Suprapubic skin (tissue), 4 donors: ENCODE measurements at places on chromosomes 1 and 21.
A peak's percentile ranks its signal among the peaks of the same experiment; 100 is the strongest.

GRCh38 chr1:94951509-94952208 is 24.7 kb upstream of the CNN3 start:
- H3K36me3 ChIP-seq, result no peaks in the 10 kb centered on the region
- H3K27ac ChIP-seq, result no peak overlapping the region
- no peak for DNase-seq
- no peaks in the 10 kb centered on the region for H3K27me3 ChIP-seq
- H3K4me3 ChIP-seq, result no peak overlapping the region

DNA sequence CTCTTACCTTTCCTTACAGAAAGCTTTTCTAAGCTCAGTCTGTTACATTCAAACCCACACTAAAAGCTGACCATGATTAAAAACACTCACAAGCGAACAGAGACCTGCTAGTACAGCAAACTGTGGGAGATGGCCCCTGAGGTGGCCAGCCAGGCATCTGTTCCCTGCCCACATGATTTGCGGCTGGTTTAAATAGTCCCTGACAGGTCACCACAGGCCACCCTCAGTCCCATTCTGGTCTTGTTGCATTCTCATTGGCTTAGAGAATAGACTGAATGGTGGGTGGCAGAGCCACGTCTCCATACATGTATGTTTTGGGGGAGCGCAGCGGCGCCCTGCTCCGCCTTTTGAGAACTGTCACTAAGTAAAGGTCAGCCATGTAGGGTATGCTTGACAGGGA is 2.3 kb upstream of the ACTA1 start:
- peaks cover 54% of the 10 kb centered on the region for H3K27me3 ChIP-seq
- H3K4me3 ChIP-seq, result no peak overlapping the region
- peaks cover 16% of the 10 kb centered on the region for H3K36me3 ChIP-seq
- no peak for DNase-seq

DNA sequence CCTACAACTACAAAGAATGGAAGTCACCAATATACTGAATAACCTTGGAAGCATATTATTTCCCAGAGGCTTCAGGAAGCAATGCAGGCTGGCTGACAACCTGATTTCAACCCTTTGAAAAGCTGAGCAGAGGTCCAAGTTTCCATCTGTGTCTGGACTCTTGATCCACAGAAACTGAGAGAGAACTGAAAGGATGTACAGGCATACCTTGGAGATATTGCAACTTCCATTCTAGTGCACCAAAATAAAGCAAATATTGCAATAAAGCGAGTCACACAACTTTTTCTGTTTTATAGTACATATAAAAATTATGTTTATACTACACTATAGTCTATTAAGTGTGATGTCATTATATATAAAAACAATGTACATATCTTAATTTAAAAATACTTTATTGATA is 85.3 kb downstream of the TYW3 start:
- DNase-seq, result no peak
- H3K4me3 ChIP-seq, result no peak overlapping the region
- H3K36me3 ChIP-seq, result no peaks in the 10 kb centered on the region
- H3K27me3 ChIP-seq, result no peaks in the 10 kb centered on the region

DNA sequence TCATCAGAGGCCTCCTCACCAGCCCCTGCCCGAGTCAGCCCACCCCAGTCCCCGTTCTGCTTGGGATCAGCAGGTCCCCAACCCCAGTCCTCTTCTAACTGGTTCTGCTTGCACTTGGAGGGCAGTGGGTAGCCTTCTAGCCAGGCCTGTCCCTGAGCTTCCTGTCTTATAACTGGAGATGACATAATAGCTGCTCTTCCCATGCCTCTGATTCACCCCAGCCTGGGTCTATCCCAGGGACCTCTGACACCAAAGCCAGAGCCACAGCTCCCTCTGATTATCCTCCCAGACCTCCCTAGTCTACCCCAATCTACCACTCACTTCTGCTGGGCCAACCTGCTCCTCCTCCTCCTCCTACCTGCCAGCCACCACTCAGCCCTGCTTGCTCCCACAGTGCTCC is 31.4 kb downstream of the IQGAP3 start:
- no peaks in the 10 kb centered on the region for H3K4me1 ChIP-seq
- H3K4me3 ChIP-seq, result no peak overlapping the region
- H3K27me3 ChIP-seq, result no peaks in the 10 kb centered on the region
- no peaks in the 10 kb centered on the region for H3K36me3 ChIP-seq
- DNase-seq, result no peak

DNA sequence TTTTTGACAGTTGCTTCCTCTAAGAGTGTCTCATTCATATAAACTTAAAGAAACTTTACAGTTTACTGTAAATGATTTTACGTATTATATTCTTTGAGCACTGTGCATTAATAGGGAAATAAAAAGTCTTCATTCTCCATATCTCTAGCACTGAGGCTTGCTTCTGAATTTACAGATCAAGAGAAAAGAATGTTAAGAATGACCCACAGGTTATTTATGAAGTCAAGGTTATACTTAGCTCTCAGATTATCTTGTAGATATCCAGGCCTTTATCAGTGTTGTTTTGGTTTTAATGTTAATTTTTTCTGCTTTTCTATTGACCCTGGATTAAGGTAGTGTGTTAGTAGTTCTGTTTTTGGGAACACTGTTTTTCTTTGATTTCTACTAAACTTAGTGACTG is 91.4 kb downstream of the GPR161 start:
- DNase-seq, result no peak
- H3K27ac ChIP-seq, result no peak overlapping the region
- no peak overlapping the region for H3K4me3 ChIP-seq
- H3K4me1 ChIP-seq, result no peaks in the 10 kb centered on the region
- peaks cover 24% of the 10 kb centered on the region for H3K36me3 ChIP-seq

GRCh38 chr1:109579491-109579890 is 31.1 kb downstream of the GNAI3 start:
- H3K4me3 ChIP-seq, result no peak overlapping the region
- DNase-seq, result no peak
- peaks cover 80% of the 10 kb centered on the region for H3K36me3 ChIP-seq
- H3K4me1 ChIP-seq, result no peaks in the 10 kb centered on the region

GRCh38 chr1:31155216-31155806 is 84.4 kb downstream of the NKAIN1 start:
- peak overlapping the region; percentile 70 for H3K4me3 ChIP-seq
- no peaks in the 10 kb centered on the region for H3K27me3 ChIP-seq
- H3K4me1 ChIP-seq, result peaks cover 20% of the 10 kb centered on the region

GRCh38 chr1:28933918-28934317 is 19.5 kb downstream of the EPB41 start:
- no peak overlapping the region for H3K27ac ChIP-seq
- no peak for DNase-seq
- no peak overlapping the region for H3K4me3 ChIP-seq
- H3K27me3 ChIP-seq, result no peaks in the 10 kb centered on the region

DNA sequence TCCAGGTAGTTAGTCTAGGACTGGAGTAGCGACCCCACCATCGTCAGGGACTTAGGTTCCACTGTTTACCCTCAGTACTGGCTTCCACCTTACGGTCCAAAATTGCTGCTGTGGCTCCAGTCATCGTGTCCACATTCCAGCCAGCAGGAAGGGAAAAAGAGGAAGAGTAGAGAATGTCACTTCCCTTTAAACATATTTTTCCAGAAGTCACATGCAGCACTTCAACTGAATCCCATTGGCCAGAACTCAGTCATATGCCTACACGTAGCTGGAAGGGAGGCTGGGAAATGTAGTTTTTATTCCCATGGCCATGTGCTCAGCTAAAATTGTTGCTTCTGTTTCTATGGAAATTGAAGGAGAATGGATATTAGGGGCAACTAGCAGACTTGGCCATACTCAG is 84.1 kb upstream of the SELENON start:
- peaks cover 13% of the 10 kb centered on the region for H3K4me1 ChIP-seq
- H3K4me3 ChIP-seq, result no peak overlapping the region
- no peaks in the 10 kb centered on the region for H3K36me3 ChIP-seq
- no peak overlapping the region for H3K27ac ChIP-seq
- DNase-seq, result no peak

- no peaks in the 10 kb centered on the region for H3K27me3 ChIP-seq
- H3K4me1 ChIP-seq, result peaks cover 33% of the 10 kb centered on the region
- no peak for DNase-seq
- H3K36me3 ChIP-seq, result peaks cover 10% of the 10 kb centered on the region
Measured at GRCh38 chr1:183238071-183238470, 52.0 kb downstream of the LAMC2 start.

DNA sequence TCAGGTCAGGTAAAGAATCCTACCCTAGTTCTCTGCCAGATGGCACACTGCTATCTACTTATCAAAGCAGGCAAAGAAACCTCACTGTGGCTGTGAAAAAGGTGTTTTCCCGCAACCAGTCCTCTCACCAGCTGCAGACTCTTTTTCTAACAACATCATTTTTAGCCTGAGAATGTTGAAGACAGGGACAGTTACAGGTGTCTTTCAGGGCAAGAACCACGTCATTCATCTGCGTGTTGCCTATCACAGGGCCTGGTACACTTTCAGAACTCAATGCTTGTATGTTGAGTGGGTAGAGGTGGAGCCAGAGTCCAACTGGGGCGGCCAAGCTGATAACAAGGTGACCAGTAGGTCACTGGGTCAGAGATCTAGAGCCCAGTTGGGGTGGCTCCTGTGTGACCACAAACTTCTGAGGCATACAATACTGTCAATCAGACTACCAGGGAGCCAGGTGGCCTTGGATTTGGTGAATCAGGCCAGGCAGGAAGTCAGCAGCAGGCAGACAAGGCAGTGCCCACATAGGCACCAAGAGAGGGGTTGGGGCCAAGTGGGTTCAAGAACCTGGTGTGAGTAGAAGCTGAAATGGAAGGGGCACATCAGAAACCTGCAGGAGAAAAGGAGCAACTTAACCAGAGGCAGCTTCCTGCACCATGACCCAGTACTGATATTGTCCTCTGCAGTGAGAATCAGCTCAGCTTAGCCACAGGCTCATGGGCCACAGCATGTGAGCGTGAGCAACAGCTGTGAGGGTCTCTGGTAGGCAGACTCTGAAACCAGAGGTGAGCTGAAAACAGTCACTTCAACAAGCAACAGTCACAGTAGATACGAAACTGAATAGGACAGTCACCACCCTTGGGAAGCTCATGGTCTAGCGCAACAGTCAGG is 123.6 kb downstream of the DTL start:
- no peak for DNase-seq
- no peaks in the 10 kb centered on the region for H3K27me3 ChIP-seq
- no peak overlapping the region for H3K4me3 ChIP-seq
- H3K4me1 ChIP-seq, result peaks cover 43% of the 10 kb centered on the region
- no peaks in the 10 kb centered on the region for H3K36me3 ChIP-seq
- no peak overlapping the region for H3K27ac ChIP-seq

DNA sequence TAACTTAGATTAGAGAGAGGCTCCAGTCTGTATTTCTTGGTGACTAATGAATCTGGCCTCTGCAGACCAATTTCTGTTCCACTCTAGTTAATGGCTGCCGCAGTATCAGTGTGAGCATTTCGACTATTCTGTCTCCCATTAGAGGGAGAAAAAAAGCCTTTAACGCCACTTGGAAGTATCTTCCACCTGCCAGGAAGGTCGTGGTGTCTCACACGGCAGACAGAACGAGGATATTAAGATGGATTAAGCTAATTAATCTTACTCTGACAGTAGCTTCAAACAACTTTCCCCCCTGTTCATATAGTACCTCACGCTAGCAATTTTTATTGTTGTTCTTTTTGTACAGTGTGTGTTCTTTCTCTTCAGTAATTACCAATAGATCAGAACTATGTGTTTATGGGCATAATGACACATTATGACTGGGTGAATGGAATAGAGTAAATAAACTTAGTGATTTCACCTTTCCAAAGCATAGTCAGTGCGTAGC is 153.8 kb downstream of the ADGRL2 start:
- H3K27me3 ChIP-seq, result no peaks in the 10 kb centered on the region
- H3K27ac ChIP-seq, result no peak overlapping the region
- DNase-seq, result no peak
- H3K4me1 ChIP-seq, result peaks cover 2% of the 10 kb centered on the region
- H3K36me3 ChIP-seq, result no peaks in the 10 kb centered on the region

DNA sequence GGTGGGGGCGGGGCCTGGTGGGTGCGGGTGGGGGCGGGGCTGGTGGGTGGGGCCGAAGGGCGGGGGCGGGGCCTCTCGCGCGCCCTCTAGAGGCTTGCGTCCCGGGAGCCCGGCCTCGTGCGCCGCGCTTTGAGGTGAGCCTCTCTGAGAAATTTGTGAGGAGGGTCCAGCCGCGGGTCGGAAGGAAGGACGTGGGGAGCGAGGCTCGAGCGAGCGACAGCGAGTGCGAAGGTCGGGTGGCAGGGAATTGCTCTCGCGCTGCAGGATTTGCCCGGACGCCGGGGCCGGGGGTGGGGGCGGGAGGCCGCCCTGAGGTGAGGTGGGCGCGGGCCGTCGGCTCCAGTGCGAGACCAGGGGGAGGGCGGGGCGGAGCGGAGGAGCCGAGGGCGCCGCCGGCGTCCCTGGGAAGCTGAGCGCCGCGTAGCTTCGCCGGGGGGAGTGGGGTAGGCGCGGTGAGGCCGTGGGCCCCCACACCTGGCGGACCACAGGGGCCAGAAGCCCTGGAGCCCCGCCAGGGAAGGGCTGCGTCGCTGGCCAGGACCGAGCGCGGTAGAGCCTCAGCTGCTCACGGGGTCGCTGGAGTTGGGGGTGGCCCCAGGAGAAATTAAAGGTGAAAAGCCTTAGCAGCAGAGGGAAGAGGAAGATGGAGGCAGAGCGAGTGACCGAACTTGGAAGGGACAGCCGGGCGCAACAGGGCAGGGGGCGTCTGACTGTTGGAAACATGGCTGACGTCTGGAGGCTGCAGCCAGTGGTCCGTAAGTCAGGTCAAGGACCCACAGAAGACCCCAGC is 754 bp upstream of the LSS start:
- peak; percentile 85 for DNase-seq
- peaks cover 16% of the 10 kb centered on the region for H3K36me3 ChIP-seq
- H3K27ac ChIP-seq, result peak overlapping the region; percentile 66
- peak overlapping the region; percentile 62 for H3K4me3 ChIP-seq

DNA sequence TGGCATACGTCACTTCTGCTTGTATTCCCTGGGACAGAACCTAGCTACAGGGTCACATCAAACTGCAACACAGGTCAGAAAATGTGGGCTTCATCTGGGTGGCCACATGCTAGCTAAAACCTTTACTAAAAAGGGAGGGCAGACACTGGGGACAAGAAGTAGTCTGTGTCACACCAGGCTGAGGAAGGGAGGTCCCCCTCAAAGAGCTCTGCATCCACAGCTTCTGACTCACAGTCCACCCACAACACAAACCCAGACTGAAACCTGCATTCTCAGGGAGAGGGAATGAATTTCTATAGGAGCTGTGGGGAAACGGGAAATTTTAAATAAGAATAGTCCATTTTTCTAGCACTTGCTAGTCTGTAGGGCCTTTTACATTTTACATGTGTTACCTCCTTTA is 16.2 kb downstream of the OLIG2 start:
- no peaks in the 10 kb centered on the region for H3K4me1 ChIP-seq
- no peak overlapping the region for H3K27ac ChIP-seq
- no peak for DNase-seq
- H3K27me3 ChIP-seq, result peaks cover 60% of the 10 kb centered on the region
- no peaks in the 10 kb centered on the region for H3K36me3 ChIP-seq

GRCh38 chr1:75600781-75601180 is 10.1 kb downstream of the SLC44A5 start:
- H3K27ac ChIP-seq, result no peak overlapping the region
- H3K27me3 ChIP-seq, result no peaks in the 10 kb centered on the region
- H3K4me3 ChIP-seq, result no peak overlapping the region
- H3K4me1 ChIP-seq, result no peaks in the 10 kb centered on the region

DNA sequence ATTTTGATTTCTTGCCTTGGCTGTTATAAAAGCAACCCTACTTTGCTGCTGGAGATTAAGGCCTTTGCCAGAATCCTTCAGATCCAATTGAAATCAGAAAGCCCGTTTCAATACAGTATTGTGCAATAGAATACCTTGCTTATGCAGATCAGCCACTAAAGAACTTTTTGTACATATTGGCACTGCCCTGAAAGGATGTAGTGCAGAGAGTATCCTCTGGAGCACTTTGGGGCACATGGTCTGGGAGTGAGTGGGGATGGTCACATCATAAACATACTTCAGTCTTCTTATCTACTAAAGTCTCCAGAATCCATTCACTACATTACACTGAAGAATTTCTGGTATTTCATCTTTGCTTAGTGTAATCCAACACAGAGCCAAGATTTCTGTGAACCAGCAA is 189.0 kb downstream of the CENPF start:
- H3K4me3 ChIP-seq, result no peak overlapping the region
- H3K27ac ChIP-seq, result no peak overlapping the region
